ENCODE measurements at places on chromosomes 4 and X.
A peak's percentile ranks its signal among the peaks of the same experiment; 100 is the strongest.

DNA sequence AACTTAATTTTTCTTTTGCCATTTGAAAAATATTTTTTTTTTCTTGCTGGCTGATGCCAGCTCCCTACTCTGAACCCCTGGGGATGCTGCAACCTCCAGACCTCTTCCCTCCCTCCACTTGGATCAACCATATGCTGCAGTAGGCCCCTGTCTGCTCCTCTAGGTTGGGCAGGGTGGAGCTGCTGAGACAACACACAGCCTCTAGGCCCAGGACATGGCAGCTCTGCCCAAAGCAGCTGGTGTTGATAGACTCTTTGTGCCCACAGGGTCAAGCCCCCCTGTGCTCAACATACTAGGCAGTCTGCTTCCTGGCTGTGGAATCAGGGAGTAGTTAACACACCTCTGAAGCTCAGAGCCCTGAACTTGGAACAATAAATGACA, 19.9 kb upstream of the CLNK start:
- DNase-seq = no peak

DNA sequence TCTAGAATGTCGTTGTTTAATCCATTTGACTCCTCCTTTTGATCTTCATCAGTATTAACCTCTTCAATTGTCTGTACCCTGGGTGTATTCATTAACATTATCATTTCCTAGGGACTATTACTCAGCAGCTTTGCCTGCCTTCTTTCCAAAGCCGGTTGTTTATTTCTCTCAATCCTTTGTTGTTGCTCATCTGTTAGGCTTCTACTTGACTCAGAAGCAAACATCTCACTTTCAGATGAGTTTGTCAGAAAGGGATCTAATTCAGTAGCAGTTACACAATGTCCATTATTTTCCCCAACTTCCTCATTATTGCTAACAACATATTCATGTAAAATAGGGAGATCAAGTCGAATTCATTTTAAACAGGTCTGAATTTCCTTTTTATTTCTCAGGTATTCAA, 22.1 kb upstream of the HSD17B10 start:
- no peak for DNase-seq

- DNase-seq = no peak
These were observed 439.4 kb upstream of the CPEB2 start for GRCh38 chr4:14562901-14563300.

DNA sequence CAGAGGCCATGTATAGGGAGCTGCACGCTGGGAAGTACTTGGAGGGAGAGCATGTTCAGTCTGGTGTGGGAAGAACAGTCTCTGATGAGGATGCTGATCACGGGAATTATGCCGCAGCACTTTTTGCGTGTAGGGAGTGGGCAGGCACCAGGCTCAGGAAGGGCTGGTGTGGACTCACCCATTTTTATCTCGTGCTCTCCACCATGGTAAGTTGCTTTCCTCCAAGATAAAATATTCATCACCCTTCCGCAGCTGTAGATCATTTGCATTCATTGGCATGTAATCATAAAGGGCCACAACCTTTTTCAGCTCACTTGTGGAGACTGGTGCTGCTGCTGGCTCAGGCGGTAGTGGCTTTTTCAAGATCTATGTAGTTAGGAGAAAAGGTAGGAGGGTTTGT, 11.8 kb upstream of the TIMM8A start:
- DNase-seq = no peak

- no peak for DNase-seq
These were observed 1637.3 kb upstream of the PABPC4L start for GRCh38 chr4:135838889-135839288.

DNA sequence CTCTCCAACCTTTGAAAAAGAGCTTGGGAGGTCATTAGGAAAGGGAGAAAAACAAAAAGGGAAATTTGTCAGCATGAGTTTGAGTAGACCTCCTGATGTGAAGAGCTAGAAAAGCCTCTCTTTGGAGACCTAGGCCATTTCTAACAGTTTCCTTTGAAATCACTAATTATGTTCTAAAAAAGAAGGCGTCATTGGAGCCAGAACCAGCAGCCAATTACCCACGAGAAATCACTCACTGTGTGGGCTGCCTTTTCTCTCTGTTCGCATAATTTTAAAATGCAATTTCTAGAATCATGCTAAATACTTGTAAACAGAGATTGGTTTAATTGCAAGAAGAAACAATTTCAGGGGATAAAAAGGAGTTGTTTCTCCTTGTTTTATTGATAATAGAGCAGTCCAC, 246.3 kb upstream of the GATB start:
- no peak for DNase-seq

- no peak for DNase-seq
These were observed 83.6 kb downstream of the STAG2 start for GRCh38 chrX:124045109-124045508.

- DNase-seq = peak; percentile 48
These were observed 69.2 kb upstream of the PNPLA4 start for GRCh38 chrX:7996414-7996813.

DNA sequence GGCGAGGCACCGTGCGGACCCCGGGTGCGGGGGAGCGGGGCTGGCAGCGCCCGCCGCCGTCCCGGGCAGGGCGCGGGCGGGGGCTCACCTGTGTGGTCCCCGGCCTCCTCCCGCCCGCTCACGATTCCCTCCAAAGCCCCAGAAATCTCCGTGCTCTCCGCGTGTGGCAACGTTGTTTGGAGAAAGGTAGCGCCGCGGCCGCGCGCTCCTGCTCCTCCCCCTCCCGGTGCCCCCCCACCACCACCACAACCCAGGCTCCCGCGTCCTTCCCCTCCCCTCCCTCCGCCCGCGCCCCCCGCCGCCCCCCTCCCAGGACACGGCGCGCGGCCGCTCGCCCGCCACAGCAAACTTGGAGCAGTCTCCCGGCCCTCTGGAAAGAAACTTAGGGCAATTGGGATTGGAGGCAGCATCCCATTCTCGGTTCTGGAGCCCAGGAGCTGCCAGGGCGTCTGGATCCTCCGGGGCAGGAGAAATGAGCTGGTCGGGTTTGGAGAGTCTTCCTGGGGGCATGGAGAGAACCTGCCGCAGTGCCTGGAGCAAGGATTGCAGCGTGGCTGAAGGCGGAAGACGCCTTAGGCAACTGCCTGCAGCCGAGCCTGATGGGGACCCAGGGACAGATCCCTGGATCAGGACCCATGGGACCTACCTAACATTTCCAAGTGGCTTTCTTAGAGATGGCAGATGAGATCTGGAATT, 855 bp downstream of the KLF3 start:
- peak; percentile 70 for DNase-seq

GRCh38 chr4:184384810-184385557, 89.4 kb downstream of the IRF2 start:
- DNase-seq = no peak

DNA sequence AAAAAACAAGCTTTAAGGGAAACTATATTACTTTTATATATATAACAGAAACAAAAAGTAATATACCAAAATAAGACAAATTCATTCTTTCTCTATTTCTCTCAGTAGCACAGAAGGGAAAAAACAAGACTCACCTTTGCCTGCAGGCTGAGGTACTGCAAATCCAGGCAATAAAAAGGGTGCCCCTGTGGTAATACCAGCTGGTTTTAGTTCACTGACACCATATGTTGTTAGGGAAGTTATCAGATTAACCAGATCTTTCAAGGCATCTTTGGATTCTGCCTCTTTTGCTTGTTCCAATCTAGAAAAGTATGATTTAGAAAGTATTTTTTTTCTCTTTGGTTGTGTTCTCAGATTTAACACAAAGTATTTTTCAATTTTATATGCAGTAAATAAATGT, 139.8 kb downstream of the WDFY3 start:
- no peak for DNase-seq

- no peak for DNase-seq
These were observed 87.0 kb downstream of the IRF2 start for GRCh38 chr4:184387351-184387750.

DNA sequence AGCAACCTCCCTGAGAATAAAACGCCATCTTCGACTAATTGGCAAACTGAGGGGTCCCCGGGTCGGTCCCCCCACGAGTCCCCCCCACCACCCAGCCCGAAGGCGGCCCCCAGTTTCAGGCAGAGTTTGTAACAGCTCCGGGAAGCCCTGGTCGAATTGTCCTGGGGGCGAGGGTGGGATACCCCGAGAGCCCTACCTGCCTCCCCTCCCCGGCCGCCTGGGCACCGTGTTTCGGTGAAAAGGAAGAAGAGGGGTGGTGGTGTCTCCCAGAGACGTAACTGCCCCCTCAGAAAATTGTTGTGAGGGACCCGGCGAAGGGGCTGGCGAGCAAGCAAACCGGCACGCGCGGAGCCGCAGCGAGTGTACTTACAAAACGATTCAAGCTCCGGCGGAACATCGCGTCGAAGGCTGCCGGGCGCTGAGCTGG, 1.2 kb downstream of the ATP11C start:
- DNase-seq = no peak

DNA sequence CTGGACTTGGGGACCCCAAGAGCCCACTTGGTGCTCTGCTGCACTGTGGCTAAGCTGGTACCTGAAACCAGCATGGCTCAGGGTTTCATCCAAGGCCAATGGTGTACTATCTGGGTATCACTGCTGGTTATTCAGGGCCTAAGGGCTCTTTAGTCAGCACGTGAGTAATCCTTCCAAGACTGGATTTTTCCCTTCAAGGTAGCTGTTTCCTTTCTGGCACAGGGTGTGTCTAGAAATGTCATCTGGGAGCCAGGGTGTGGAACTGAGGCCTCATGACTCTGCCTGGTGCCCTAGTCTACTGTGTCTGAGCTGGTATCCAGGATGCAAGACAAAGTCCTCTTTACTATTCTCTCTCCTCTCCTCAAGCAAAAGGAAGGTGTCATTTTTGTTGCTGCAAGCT, 99.0 kb upstream of the QRFPR start:
- no peak for DNase-seq

DNA sequence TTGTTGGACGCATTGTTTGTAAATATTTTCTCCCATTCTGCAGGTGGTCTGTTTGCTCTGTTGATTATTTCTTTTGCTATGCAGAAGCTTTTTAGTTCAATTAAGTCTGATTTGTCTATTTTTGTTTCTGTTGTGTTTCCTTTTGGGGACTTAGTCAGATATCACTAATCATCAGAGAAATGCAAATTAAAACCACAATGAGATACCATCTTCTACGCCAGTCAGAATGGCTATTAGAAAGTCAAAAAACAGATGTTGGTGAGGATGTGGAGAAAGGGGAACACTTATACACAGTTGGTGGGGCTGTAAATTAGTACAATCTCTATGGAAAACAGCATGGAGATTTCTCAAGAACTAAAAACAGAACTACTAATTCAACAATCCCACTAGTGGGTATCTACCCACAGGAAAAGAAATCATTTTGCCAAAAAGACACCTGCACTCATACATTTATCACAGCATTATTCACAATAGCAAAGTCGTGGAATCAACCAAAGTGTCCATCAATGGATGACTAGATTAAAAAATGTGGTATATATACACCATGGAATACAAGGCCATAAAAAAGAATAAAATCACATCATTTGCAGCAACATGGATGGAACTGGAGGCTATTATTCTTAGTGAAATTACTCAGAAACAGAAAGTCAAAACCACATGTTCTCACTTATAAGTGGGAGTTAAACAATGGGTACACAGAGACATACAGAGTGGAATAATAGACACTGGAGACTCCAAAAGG, 8.1 kb downstream of the COQ2 start:
- no peak for DNase-seq

- no peak for DNase-seq
These were observed 73.3 kb downstream of the PSAPL1 start for GRCh38 chr4:7361280-7361895.

- DNase-seq = no peak
These were observed 284.8 kb downstream of the AFF2 start for GRCh38 chrX:148785256-148785655.

GRCh38 chr4:23038626-23039491, 346.1 kb downstream of the GBA3 start:
- DNase-seq = no peak

DNA sequence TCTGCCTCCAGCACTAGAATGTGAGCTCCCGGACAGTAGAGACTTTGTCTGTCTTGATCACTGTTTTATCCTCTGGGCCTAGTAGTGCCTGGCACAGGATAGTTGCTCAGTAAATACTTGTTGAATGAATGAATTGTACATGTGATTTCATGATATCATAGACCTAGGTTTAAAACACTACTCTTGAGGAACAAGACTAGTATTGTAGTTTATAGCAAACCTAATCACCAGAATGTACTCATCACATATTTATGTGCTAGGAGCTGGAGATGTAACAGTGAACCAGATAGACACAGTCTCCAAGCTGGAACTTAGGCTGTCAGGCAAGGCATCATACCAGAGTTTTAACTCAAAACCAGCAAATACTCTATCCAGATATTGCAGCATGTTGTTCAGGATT, 23.5 kb downstream of the GAB3 start:
- DNase-seq = no peak

- no peak for DNase-seq
These were observed 1.3 kb downstream of the CNGA1 start for GRCh38 chr4:48015216-48015615.

DNA sequence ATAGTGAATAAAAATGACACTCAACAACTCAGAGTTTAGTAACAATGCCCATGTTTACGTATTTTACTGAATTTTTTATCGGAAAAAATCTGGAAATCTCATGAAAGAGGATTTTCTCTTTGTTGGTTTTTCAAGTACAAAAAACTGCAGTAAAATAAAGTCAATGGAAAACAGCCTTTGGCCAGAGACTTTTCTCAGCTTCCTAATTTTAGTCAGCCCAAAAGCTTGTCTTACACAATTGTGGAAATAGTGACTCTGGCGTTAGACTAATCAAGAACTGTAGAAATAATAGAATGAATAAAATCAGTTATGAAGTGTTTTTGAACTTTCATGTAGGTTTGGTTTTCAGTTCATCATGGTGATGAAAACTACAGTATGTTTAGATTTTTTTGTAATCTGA, 234.7 kb downstream of the DKK2 start:
- no peak for DNase-seq

DNA sequence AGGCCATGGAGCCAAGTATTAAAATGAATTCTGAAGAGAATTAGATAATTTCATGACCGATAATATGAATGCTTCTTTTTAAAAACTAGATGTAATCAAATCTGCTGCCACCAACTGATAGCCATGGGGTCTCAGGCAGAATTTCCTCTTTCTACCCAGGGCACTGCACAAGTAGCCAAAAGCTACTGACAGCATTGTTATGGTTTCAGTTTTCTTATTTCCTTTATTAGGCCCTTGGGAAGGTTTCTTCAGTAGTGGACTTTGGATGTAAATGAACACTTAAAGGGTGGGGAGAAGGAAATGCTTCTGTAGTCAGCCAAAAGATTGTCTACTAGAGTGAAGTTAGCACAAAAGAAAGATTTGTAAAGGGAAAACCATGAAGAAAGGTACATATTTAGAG, 686.0 kb downstream of the ADGRL3 start:
- no peak for DNase-seq

DNA sequence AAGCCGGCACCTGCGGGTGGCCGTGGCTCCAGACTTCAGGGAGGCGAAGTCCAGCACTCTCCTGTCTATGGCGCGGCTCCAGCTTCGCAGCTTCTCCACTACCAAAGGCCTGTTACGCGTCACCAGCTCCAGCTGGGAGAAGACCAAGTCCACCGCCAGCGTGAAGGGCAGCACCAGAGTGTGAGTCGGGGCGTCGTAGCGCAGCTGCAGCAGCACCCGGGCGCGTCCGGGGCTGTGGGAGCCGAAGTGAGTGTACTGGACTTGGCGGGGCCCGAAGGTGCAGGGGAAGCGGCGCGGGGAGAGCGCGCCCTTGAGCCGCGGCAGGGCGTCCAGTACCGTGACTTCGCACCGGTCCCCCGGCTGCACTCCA, 444 bp downstream of the FREM3 start:
- DNase-seq = peak; percentile 50

Measured in left kidney (tissue), 8 donors.